SK-N-DZ (cell line): ENCODE measurements at places on chromosomes 3 and 15.

DNA sequence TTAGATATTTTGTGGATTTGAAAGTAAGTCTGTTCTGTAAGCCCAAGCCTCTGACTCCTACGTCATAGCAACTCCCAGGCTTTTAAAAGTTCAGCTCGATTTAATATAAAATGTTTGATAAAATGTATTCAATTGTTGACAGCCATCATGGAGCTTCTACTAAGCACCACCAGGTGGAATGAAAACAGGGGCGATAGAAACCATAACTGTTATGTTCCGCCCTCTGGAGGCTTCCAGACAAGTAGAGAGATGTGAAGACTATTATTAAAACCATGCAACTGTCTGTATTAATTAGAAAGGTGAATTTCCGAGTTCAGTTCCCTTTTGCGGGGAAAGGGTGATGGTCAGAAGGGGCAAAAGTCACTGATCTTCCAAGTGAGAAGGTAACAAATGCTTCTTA, 292.2 kb downstream of the NR2F2 start:
- no peak for DNase-seq

- DNase-seq, result peak; percentile 11
Observed at GRCh38 chr3:31610700-31611275, 78.1 kb downstream of the STT3B start.

- peak; percentile 32 for DNase-seq
Observed at GRCh38 chr15:41022487-41023090, 69.3 kb downstream of the CHAC1 start.

DNA sequence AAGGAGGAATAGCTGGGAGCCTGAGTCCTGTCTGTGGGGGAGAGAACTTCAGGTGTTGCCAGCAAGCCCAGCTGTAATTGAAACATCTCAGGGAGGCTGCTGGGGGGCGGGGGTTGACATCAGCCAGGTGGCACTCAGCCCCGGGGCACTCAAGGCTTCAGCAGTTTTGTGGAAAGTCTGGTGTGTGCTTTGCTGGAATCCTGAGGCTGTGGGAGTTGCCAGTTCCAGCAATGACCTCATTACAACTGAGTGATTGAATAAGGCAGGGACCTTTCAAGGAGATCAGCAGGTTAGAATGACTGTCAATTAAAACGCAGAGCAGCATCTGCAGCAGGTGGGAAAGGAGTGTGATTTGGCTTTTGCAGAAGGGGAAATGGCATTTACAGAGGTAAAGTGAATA, 75.7 kb downstream of the FAM43A start:
- peak; percentile 33 for DNase-seq

GRCh38 chr3:123193448-123194101, 8.2 kb upstream of the SEC22A start:
- DNase-seq, result no peak

DNA sequence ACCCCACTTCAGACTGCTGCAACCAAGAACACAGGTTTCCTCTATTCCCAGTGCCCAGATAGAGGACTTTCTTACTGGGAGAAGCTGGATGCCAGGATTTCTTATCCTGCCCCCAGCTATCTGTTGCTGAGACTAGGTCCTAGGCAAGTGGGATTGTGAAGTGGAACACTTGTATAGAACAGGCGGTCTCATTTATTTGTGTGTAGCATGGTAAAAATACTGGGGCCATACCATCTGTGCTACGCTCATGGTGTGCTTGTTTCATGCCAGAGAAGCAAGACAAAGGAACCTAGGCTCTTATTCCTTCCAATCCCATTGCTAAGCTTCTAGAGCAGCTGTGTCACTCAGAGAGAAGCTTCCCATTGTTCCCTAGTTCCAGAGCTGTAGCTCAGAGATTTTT, 191.5 kb upstream of the EPHA6 start:
- DNase-seq, result no peak

- DNase-seq, result peak; percentile 99
Observed at GRCh38 chr3:25664812-25665314, at the start of gene TOP2B. Gene TOP2B (minus strand): TSS chr3:25664907. CDS start chr3:25664297, 610 bp downstream.

DNA sequence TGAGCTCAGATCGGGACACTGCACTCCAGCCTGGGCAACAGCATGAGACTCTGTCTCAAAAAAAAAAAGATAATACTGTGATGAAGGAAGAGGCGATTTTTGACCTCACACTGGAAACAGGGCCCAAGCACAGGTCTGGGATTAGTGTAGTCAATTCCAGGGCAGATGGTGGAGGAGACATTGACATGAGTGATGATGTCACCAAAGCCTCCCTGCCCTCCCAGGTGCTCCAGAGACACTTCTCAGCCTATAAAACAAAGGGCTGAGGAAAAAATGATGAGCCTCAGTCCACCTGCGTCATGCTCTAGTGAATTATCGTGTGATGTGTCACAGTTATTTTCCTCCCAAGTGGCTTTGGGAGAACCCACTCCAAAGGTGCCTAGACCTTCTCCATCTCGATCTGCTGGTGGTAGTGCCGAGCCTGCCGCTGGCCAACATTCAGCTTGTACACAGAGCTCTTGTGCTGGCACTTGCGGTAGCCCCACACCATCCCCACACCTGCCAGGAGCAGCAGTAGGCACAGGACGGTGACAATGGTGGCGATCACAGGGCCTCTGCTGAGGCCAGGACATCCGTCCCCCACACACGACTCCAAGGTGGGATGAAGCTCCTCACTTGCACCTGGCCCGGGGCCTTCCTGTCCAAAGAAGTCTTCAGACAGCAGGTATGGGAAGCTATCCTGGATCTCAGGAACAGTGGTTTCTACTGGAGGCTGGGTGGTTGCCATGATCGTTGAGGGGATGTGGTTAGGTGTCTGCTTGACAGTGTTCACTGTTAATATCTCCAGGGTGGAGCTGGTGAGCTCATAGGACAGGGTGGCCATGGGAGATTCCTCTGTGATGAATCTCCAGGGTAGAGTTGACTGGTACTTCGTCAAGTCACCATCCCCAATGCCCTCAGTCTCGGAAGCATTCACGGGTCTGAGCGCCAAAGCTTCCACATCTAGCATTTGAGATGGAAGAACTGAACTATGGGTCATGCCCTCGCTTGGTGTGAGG, 38.8 kb downstream of the CRTAP start:
- no peak for DNase-seq

DNA sequence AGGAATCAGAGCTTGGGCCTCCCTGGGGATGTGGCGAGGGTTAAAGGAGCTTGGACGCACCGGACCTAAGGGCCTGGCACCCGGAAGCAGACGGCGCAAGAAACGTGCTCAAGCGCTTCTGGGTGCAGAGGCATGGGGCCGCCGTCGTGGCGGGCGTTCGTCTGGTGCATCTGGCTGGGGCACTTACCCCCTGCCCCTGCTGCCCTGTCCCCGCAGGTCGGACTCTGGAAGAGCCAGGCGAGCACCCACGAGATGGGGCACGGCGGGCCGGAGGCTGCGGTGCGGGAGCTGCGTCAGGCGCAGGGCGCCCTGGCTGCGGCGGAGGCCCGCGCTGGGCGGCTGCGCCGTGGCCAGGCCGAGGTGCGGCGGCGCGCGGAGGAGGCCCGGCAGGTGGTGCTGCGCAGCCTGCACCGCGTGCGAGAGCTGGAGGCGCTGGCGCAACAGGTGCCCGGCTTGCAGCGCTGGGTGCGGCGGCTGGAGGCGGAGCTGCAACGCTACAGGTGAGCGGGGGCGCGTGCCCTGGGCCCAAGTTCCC, 2.5 kb downstream of the EFCC1 start:
- DNase-seq, result peak; percentile 21

GRCh38 chr15:26869628-26870027, 2.8 kb downstream of the GABRA5 start:
- DNase-seq, result no peak

- no peak for DNase-seq
Observed at GRCh38 chr3:118196183-118196582, 838.5 kb downstream of the IGSF11 start.

DNA sequence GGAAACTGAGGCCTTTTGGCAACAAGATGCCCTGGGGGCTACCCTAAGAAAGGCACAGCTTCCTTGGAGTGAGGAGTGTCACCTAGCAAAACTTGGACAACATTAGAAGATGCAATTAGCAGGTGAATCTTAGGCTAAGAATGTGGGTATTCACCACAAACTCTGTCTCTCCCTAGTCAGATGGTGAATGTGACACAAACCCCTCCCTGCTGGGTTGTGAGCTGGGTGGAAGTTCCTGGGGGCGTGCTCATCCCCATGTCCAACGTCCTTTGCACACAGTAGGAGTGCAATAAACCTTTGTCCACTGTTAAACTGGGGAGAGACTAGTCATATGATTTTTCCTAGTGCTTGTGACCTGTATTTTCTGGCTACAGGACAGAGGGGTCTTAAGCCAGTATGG, 67.1 kb upstream of the SH3GL3 start:
- no peak for DNase-seq

DNA sequence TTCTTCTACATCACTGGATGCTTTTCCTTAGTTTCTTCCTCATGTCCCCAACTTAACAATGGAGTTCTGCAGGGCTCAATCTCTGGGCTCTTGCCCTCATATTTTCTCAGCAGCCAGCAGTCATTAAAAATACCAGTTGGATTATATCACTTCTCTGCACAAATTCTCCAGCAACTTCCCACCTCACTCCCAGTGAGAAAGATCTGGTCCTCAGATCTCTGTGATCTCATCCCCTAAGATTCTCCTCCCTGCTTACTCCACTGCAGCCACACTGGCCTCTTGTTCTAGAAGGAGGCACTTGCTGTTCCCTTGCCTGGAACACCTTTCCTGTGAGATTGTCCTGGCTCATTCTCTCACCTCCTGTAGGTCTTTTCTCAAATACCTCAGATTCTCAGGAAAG, 6.1 kb downstream of the ERICH6 start:
- no peak for DNase-seq

DNA sequence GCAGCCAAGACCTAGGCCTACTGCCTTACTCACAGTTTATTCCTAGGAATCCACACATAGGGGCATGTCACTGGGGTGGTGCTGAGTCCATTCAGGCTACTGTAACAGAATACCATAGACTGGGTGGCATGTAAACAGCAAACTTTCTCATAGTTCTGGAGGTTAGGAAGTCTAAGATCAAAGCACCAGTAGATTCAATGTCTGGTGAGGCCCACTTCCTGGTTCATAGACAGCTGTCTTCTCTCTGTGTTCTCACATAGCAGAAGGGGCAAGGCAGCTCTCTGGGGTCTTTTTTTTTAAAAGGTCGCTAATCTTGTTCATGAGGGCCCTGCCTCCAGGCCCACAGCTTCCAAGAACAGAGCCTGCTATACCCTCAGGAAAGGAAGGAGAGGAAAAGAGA, 113.9 kb upstream of the MANF start:
- no peak for DNase-seq

DNA sequence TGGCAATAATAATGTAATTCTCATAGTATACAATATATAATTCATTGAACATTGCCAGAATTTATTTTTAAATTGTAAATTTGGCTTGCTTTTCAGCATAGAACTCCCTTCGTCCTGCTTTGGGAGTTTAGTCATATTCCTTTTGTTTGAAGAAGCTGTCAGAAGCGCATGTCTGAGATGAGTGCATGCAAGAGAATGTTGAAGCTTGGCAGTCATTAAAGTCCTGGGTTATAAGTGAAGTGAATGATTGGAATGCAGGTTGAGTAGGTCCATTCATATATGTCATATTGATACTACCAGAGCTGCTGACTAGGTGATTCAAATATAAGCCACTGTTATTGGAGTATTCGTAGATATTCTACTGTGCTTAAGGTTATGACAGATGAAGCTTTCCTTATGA, 243.6 kb upstream of the MDFIC2 start:
- no peak for DNase-seq

DNA sequence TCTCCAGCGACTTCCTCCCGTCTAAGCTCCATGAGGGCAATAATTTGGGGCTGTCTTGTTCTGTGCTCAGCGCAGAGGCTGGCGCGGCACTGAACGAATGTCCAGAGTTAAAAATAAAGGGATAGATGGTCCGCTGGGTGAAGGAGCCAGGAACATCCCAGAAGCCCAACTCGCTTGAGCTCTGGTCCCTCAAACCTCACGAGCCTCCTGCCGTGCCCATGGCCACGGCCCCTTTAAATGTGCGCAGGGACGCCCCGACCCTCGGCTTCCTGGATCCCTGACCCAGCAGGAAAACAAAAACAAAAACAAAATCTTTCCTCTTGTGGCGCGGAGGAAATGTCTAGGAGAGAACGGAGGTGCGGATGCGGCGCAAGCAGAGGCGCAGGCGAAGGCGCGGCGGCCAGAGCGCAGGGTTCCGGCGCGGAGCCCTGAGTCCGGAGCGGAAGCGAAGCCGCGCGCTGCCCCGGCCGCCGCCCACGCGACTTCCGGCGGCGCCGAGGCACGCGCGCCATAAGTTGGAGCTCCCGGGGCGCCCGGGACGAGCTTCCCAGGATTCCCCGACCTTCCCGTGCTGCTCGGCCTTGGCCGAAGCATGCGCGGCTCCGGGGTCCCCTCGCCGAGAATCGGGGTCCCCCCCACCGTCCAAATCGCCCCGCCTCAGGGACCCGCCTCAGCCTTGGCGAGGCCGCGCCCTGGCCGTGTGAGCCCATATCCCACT, 52.9 kb upstream of the WNT7A start:
- DNase-seq, result no peak

GRCh38 chr3:130918328-130918727, 24.4 kb downstream of the ATP2C1 start:
- DNase-seq, result no peak

- DNase-seq, result no peak
Observed at GRCh38 chr3:107545680-107546120, 22.9 kb downstream of the BBX start.

DNA sequence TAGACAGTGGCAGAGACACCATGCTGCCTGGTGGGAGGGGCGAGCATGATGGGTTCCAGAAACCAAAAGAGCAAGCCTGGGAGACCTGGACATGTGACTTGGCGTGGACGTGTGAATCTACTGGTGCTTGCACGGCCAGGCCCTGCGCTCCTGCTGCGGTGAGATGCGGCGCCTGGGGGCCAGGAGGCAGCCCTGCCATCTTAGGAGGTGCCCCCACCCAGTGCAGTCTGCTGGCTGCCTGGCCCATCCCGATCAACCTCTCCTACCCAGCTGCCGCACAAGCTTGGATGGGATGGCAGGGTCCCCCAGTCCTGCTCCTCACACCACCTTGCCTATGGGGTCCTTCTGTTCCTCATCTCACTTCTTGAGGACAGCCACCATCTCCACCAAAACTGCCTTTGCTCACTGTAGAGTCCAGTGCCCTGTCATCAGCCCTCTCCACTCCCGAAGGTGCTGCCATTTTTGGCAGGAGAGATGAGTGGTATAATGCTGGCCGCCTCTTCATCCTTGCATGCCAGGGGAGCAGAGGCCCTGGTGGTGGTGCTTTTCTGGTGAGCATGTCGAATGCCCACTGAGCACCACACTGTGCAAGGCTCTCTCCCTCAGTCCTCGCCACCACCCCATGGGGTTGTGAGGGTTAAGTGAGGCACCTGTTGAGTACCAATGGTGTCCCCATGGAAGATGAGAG, 3.1 kb upstream of the ABTB1 start:
- DNase-seq, result no peak

DNA sequence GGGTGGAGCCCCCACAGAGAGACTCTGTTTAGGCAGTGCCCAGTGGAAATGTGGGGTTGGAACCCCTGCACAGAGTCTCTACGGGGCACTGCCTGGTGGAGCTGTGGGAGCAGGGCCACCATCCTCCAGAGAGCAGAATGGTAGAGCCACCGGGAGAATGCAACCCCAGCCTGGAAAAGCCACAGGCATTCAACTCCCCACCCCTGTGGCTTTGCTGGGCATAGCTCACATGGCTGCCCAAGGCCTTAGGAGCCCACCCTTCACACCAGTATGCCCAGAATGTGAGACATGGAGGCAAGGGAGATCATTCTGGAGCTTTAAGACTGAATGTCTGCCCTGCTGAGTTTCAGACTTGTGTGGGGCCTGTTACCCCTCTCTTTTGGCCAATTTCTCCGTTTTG, 19.0 kb upstream of the CHCHD6 start:
- no peak for DNase-seq

- DNase-seq, result no peak
Observed at GRCh38 chr15:83444936-83445335, 2.2 kb upstream of the SH3GL3 start.

GRCh38 chr3:136954251-136954650, 3.5 kb upstream of the IL20RB start:
- no peak for DNase-seq
